ENCODE measurements at places on chromosomes 5 and 9. TPM values are rescaled to one million over a fixed set of nuclear protein-coding genes. Genes with fewer than 3 reads are reported as not detected.

Gene TLX3
- not detected for total RNA-seq

Gene BHMT
- total RNA-seq = 0.86 TPM

Gene CFAP157
- under 0.01 TPM for total RNA-seq

Gene SURF1
- 14.2 TPM for total RNA-seq

Gene WNT8A
- total RNA-seq = not detected

Gene ZFP2
- 0.86 TPM for total RNA-seq

Gene DBN1
- 201 TPM for total RNA-seq

Gene CDX1
- under 0.01 TPM for total RNA-seq

Gene TAF1L
- not detected for total RNA-seq

Gene GARIN3
- total RNA-seq = not detected

Gene RNF180
- 5.6 TPM for total RNA-seq

DNA sequence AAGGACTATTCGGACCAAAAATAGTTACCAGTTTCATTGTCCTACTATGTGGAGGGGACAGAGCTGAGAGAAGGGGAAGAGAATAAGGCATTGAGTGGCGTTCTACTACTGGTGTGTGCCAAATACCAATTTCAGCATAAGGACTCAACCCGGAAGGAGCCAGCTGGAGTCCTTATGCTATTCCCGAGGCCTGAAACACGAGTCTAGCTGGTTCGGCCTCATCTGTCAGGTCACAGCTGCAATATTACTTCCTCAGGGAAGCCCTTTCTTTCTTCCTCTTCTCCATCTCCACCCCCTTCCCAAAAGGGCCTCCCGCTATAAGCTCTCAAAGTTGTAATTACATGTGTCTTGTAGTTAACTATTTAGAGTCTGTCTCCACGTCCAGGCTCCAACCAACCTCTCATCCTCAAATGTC is 20.5 kb upstream of the FER start:
- DNase-seq = peak; percentile 35

DNA sequence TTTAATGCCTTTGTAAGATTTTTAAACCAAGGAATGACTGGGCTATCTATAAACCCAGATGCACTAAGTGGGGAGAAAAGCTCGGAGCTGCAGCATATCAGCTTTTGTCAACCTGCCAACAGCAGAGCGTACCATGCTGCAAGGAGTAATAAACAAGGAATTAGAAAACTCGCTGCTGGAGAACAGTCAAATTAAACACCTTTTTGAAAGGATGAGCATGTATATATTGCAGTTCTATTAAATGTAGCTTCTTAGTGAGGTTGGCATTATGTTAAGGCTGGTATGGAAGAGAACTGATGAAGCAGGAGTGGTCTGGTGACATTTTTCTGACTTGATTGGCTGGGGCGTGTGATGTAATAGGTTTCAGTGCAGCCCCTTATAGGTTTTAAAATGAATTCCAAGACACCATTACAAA is 74.7 kb downstream of the PIK3R1 start:
- peak; percentile 84 for DNase-seq

- no peak for DNase-seq
Observed at GRCh38 chr9:119765632-119766175, 396.5 kb upstream of the BRINP1 start.

DNA sequence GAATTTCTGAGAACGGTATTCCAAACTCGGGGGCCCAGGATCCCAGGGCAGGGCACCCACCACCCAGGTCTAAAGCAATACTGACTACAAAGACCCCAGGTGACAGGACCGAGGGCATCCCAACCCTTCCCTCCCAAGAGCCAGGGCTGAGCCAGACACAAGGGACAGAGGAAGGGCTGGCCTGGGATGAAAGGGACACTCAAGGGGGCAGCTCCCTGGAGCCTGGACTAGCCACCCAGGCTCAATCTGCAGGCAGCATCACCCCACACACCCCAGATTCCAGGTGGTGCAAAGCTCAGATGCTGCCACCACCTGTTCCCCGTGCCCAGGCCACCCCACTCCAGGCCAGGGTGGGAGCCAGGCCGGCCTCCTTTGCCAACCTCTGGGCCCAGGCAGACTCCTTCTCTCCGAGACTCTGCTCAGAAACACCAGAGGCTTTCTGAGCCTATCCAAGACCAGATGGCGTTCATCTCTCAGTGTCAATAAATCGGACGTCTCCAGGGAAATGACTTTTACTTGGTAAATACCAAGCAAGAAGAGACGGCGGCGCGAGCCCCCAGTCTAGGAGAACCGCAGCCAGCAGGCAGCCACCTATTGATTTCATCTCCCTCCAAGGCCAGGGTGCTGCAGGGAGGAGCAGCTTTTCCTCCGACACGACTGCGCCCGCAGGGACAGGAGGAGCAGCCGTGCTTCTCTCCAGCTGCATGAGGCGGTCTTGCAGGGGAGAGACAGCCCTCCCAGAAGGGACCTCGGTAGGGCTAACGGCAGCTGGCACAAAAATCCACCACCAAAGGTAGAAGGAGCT is 94.1 kb upstream of the ADAMTS2 start:
- DNase-seq = no peak

DNA sequence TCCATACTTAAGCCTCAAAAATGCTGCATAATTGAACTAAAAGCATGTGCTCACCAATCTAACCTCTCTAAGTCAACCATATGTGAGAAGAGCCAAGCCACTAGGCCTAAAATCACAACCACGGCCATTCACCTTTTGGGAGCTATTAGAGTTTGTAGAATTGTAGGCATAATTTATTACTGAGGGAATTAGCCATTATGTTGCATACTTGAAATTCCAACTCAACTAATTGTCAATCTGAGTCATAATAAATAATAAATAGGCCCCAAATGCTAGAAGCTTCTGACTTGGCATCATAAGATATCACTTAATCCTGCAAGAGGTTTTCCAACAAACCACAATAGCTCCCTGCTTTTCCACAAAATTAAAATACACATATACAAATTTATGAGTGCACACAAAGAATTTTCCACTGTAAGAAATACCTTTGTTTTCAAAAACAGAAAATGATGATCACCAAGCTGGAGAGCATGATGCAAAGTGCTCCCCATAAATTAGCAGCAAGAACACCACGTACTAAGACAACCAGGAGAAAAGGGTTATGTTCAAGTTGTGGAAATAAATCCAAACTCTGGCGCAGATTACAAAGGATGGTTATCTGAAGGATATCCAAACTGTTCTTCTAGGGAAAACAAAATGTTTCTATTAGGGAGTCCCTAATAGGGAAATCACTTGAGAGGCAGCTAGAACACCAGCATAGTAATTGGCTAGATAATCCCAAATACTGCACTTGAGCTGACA is 250.0 kb upstream of the SLC30A5 start:
- DNase-seq = peak; percentile 23

GRCh38 chr5:86095092-86095491 is 522.6 kb upstream of the COX7C start:
- no peak for DNase-seq

DNA sequence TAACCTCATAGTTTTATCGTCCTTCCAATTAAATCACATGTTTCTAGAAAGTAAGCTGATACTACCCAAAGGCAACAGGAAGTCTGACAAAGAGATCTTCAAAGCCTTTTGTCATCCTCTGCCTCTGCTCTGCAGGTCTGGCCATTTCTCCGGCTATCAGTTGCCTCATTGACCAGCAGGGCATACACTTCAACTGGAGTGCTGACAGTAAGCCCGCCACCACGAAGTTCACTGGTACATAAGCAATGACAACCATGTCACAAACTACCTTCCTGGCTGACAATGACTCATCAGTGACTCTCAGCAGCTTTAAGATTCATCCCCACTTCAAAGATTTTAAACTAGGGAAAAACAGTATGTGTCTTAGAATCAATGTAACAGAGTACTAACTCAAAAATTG is 20.6 kb downstream of the SPTLC1 start:
- DNase-seq = peak; percentile 10

- peak; percentile 88 for DNase-seq
Observed at GRCh38 chr5:37086466-37087173, 162.6 kb downstream of the CPLANE1 start.

DNA sequence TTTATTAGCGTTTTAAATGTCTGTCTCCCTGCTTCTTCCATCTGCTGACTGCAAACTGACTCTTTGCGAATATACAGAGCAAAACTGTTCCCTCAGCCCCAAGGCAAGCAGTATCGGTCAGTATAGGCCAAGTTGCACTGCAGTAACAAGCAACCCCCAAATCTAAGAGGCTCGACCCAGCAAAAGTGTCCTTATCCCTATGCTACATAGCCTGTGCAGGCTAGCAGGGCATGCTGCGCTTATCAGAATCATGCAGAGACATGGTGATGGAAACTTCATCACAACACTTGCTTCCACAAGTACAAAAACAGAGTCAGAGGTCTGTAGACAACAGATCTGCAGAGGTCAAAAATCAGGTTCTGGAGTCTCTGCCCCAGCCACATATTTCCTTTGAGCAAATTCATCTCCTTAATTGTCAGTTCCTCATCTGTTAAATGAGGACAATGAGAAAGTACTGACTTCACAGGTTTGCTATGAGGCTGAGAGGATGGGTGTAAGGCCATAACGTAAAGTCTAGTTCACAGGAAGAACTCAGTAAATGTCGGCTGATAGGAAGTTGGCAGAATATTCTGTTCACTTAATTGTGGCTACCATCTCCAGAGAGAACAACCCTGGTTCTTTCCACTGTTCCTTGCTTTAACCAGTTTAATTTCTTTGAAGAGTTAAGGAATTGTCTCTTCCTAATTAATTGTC is 9.6 kb upstream of the IL17B start:
- peak; percentile 22 for DNase-seq

- DNase-seq = no peak
Observed at GRCh38 chr5:65858316-65858715, 68.1 kb upstream of the ERBIN start.

GRCh38 chr9:128365525-128365924 is 5.6 kb upstream of the URM1 start:
- DNase-seq = no peak

DNA sequence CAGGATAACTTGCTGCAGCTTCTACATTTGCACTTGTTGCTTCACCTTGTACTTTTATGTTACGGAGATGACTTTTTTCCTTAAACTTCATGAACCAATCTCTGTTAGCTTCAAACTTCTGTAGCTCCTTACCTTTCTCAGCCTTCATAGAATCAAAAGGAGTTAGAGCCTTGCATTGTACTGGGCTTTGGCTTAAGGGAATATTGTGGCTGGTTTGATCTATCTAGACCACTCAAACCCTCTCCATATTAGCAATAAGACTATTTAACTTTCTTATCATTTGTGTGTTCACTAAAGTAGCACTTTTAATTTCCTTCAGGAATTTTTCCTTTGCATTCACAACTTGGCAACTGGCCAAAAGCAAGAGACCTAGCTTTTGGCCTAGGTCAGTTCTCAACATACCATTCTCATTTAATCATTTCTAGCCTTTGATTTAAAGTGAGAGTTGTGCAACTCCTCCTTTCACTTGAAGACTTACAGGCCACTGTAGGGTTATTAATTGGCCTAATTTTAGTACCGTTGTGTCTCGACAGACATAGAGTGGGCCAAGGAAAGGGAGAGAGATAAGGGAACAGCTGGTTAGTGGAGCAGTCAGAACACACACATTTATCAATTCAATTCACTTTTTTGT is 63.7 kb downstream of the SHOC1 start:
- peak; percentile 93 for DNase-seq

DNA sequence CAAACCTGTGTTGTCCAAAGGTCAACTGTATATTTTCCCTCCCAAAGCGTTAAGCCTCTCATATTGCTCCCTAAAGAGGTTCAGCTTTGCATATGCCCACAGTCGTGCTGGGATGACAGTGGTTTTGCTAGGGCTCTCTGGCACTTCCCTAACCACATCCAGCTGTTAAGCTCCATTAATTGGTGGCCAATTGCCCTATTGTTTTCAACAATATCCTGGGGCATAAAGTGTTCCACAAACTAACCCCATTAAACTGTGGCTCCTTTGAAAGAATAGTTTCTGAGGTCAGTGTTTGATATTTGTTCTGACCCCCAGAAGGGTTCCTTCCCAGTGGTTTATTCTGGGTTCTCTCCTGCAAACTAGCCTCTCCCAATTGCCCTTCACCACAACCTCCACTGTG is 194.5 kb downstream of the HSD17B3 start:
- DNase-seq = no peak

- no peak for DNase-seq
Observed at GRCh38 chr9:132840980-132841379, 37.1 kb downstream of the AK8 start.

GRCh38 chr9:75001719-75002421 is 26.2 kb downstream of the CARNMT1 start:
- DNase-seq = peak; percentile 92

DNA sequence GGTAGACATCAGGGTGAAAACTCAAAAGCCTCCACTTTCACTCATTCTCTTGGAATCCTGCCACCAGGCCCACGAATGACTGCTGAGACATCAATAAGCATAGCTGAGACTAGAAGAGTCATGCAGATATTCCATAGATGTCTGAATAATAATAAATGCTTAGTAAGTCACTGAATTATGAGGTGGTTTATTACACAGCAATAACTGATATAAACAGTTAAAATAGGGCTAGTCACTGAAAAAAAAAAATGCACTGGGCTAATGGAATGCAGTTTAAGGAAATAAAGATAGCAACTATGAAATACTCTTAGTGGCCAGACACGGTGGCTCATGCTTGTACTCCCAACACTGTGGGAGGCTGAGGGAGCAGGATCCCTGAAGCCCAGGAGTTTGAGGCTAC is 262.8 kb upstream of the CDH6 start:
- no peak for DNase-seq

All from fibroblast of villous mesenchyme (primary cell).